ENCODE measurements at places on chromosomes 5 and 9. TPM values are rescaled to one million over a fixed set of nuclear protein-coding genes. Genes with fewer than 3 reads are reported as not detected.

GRCh38 chr9:14924230-14925219 is 14.3 kb upstream of the FREM1 start:
- no peak for DNase-seq

- DNase-seq = no peak
Measured at GRCh38 chr5:36640949-36641348, 34.5 kb downstream of the SLC1A3 start.

DNA sequence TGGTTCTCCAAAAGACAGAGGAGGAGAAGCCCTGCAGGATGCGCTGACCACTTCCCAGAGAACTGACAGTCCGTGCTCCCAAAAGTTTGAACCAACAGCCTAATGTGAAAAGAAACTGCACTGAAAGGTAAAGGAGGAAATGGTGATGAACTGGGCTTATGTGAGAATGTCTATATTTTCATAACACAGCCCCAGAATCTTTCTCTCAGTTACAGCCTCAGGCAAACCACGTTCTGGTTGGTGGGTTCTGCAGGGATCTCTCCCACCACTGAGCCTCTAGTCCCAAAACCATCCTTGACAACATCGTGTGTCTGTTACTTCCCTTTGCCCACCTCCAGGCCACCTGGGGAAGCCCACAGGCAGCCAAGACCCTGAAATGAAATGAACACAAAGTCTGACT is 23.9 kb downstream of the SPARC start:
- DNase-seq = no peak

The DMRT2 gene
- total RNA-seq = not detected

GRCh38 chr9:119304555-119304954 is 64.7 kb downstream of the BRINP1 start:
- DNase-seq = no peak

DNA sequence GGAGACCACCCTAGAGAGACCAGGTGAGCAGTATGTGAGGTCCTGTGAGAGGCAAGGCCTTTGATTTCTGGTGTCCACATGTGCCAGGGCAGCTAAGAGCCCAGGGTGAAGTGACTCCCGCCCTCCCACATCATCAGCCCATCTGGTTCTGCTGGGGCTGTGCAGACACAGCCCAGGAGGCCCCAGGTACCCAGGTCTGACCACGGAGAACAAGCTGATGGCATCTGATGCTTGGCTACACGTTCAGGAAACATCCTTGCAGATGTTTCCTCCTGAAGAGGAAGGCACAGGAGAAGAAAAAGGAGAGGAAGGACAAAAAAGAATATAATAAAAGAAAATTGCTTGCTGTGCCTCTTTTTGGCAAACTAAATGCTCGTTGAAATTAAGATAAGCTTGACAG is 225.8 kb downstream of the PAX5 start:
- no peak for DNase-seq

DNA sequence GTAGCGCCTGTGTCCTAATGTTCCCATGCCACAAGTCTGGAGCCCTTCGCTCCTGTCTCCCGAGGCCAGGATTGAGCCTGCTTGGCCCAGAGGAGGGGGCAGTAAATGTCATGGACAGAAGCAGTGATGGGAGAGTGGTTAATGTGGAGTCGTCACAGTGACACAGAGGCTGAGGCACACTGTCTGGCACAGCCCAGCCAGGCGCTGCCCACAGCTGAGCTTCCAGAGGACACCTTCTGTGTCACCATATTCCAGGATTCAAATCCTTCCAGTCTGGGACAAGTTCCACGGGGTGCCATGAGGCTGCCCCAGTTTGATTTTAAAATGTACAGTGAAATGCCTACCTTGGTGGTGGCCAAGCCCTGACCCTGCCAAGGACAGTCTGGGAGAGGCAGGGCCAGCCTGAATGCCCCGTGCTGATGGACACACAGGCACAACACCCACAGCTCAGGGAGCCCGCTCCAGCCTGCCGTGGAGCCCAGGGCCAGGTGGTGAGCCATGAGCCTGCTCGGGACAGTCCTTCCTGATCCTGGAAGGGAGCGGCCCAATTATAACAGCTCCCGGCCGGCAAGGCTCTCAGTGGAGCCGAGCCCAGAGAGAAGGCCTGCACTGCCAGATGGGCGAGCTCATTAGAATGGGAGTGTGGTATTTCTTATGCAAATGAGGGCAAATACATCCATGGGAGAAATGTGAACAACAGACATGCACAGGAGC is 99.1 kb upstream of the RUFY1 start:
- DNase-seq = no peak

The PLAC8L1 gene
- 0.80 TPM for total RNA-seq

The PDE6A gene
- not detected for total RNA-seq

The IFNA14 gene
- total RNA-seq = not detected

DNA sequence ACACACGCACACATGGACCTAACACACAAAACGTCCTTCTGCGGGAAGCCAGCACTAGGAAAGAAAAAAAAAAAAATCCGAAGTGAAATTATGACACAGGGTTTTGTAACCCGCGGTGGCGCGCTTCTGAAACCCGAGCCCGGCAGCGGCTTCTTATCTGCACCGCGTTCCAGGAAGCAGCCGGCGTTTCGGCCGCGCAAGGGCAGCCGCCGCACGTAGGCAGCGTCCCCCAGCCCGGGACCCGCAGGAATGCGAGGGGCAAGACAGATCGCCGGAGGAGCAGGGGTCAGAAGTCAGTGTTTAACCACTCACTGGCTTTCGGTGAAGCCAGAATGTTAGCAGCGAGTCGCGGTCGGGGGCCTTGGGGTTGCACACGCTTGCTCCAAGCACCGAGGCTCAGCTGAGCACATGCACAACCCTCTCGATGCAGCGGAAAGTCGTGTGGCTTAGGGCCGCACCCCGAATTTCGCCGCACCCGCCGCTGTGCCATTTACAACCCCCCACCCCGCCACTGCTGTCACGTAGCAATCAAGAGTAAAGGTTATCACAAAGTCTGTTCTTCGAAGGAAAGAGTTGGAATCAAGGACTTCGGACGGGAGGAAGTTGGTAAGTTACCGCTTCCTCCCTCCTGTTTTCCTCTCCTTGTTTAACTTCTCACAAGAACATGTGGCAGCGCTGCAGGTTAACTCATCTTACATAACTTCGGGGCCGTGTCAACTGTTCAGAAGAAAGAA is 167.9 kb downstream of the AUH start:
- peak; percentile 94 for DNase-seq

- no peak for DNase-seq
Measured at GRCh38 chr5:155616779-155617392, 603.3 kb downstream of the KIF4B start.

DNA sequence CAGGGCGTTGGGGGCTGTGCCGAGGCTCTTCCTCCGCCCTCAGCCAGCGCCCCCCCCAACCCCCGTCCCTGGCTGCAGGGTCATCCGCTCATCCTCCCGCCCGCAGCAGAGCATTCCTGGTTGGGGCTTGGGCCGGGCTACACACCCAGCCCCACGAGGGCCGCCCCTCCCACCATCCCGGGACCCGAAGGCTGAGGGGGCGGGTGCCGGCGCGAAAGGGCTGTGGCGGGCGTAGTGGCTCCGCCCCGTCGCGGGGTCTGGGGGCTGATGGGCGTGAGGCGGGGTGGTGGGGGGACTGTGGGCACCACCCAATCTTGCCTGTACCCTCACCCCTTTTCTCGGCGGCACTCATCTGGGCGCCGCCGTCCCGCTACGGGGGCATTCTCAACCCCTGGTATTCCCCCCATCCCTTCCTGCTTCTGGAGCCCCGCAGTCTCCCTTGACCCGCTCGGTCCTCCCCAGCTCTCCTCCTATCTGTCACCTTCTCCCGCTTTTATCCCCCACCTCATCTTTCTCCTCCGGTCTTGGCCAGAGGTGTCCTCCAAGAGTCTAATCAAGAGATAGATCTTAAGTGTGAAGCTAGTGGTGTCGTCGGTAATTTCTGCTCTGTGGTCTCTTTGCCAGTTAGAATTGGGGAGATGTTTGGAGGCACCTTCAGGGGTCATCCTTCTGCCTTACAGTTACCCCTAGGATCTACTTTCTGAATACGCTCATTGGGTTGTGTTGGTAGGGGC is 1.6 kb downstream of the FER start:
- DNase-seq = peak; percentile 27

The MELK gene
- total RNA-seq = 52.1 TPM
